Brain (organoid and tissue), 16 donors: ENCODE measurements at places on chromosomes 5 and 9.

DNA sequence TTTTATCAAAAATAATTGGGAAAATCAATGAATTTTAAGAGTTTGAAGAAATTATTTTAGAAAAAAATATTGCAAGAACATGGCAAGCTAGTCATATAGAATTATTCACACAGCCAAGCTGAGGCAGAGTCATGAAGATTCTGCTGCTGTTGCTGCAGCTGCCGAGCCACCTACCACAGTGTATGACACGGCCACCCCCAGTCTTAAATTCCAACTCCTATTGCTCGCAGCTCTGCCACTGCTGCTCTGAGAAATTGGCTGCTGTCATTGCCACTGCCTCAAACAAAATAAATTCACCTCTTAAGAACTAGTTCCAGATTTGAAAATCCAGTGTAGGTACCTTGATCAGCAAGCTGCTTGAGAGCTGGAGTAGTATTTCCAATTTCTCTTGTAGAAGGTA is 1318.8 kb upstream of the ACO1 start:
- DNase-seq: peak; percentile 5

DNA sequence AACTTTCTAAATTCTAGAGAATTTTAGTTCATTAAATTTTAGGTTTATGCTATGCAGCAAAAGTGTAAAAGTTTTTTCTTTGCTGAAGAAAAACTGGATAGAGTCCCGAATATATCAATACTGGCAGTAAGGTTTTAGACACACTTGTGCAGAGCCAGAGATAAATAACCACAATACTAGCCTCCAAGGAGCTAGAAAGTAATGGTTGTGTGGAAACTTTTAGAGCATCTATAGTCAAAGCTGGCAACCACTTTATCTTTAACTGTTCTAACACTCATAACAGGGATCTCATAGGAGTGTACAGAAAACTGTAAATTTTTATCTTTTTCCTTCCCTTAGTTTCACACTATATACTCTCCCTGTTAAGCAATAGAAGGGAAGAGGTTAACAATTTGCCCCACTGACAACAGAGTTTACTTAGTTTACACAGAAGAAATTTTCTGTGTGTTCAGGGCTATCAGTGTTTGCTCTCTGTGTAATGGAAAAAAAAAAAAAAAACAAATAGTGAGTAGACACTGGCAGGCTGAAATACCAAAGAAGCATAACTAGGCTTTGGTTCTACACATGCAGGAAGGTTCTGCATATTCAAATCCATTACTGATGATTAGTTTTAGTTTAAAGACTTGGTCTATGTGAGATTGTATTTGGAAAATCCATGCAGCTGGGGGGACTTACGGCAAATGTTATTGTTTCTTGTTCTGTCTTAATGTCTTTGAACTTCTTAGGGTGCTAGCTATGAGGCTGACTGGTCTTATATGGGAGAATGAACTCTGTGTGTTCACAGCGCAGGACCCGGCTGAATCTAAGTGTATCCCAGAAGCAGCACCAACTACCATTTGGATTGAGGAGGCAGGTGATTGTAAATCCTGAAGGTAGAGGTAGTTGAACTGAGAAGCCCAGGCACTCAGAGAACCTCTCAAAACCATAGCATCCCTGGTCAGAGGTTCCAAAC is 187.6 kb downstream of the PCSK1 start:
- DNase-seq: no peak

DNA sequence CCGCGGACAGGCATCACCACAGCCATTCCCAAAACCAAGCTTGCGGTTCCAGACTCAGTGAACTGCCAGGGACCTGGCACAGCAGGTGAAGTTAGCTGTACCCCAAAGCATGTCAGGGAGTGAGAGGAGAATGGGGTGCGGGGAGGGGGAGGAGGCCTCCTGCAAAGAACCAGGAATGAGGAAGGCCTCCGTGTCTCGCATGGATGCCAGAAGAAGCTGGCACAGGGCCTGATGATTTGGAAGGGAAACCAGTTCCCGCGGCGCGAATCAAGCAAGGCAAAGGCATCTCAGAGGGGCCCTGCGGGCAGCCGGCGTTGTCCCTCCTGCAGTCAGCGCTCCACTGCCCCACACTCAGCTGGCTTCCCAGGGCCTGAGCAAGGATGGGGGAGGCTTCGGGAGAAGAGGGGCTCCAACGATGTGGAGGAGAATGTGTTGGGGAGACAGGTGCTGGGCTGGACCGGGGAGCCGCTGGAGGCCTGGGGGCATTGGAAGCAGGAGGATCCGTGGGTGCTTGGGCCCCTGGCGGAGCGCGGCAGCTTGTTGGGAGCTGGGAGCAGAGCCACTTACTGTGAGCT is 14.6 kb downstream of the SLC9A3 start:
- no peak for DNase-seq

GRCh38 chr5:166499447-166500240 is 1791.8 kb upstream of the WWC1 start:
- DNase-seq: no peak

DNA sequence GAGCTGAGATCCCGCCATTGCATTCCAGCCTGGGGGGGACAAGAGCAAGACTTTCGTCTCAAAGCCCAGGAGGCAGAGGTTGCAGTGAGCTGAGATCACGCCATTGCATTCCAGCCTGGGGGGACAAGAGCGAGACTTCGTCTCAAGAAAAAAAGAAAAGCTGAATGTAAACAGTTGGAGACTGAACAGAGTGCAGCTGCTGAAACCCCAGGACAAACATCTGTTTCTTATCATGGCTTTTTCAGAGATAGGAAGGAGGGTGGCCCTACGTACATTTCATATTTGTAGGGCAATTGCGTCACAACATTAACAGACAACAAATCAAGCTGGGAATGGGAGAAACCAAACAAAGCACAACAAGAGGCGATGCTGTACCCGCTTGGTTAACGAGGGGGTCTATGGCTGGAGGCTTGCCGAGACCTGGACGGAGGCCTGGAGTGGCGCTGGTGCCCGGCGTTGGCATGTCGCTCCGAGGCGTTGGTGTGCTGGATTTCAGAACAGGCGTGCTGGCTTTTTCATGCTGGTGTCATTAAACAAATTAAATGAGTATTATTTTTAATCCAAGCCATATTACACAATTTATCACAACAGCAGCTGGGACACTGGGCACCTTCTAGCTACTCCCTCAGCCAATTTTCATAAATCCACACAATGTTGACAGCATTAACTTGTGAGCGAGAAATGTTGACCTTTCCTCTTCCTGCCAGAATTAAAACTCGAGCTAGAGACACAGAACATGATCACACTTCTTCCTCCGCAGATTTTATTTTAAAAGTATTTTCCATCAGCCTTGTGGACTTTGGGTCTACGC is 76.1 kb downstream of the TLE1 start:
- DNase-seq: peak; percentile 78

DNA sequence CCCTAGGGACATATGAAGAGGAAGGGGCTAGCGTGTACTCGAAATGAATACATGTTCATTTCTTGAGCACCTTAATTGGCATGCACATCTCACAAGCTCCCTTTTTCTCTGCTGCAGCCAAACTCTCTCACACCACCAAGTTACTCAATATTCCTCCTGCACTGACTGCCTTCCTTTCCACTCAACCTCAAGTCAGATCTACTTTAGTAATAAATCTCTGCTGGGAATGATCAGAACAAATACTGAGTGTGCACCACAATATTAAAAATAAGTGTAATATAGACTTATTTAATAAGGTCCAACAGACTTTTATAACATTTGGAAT is 995.8 kb upstream of the WWC1 start:
- DNase-seq: peak; percentile 47

- no peak for DNase-seq
Observed at GRCh38 chr5:7395432-7395946, 449 bp upstream of the ADCY2 start.

DNA sequence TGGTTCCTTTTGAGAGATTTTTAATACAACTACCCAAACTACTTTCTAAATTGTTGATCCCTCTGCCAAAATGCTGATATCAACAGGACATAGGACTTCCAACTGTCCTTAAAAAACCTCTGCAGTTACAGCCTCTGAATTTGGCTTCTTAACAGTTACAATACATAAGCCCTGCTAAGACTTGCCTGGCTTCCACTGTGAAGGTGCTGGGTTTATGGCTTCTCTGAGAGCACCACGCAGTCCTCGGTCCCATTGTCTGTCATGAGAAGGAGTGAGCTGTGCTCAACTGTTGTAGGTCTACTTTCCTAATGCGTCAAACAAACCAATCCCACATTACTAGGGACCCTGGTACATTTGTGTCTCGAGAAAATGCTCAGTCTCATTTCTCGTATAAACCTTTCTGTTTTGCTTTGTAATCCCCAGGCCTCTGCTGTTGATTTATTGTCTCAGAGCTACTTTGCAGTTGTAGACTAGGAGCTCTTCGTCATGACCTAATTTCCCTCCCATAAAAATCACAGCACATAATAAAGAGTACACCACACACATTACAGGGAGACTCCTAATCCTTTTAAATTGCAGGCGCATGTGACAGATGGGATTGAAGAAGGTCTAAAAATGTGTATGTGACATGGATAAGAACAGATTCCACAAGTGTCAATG is 274.9 kb downstream of the NR3C1 start:
- no peak for DNase-seq

GRCh38 chr5:151692312-151692711 is 5.6 kb upstream of the SPARC start:
- no peak for DNase-seq

GRCh38 chr5:59716029-59716428 is 177.5 kb downstream of the PDE4D start:
- DNase-seq: no peak

DNA sequence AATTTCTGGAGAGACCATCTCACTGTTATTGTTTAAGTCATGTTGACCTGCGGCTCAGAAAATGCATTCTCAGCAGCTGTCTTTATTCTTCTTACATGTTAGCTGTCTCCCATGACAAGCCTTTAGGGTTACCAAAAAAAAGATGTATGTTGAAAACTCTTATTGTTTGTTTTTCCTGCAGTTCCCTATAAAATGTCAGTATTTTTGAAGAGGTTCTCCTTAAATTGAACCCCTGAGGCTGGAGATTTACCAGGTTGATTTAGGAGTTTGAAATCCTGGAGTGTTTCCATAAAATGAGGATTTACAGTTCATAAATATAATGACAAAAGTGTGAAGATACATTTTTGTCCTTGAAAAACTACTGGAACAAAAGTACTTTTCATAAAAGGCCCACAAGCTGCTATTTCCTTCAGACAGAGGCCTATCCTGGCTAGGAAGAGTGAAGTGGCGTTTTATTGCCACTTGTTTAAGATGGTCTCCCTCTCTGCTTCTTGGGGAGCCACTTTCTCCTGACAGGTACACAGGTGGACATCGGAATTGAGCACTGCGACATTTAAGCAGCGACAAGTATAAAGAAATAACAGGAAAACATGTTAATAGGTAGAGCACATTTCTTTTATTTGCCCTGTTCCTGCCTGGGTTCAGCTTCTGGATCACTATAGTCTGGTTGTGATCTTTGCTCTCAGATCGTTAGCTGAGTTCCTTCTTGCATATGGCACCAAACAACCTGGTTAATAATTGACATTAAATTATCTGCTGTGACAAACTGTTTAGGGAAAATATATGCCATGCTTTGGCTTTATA is 344.8 kb upstream of the RPS23 start:
- DNase-seq: no peak

DNA sequence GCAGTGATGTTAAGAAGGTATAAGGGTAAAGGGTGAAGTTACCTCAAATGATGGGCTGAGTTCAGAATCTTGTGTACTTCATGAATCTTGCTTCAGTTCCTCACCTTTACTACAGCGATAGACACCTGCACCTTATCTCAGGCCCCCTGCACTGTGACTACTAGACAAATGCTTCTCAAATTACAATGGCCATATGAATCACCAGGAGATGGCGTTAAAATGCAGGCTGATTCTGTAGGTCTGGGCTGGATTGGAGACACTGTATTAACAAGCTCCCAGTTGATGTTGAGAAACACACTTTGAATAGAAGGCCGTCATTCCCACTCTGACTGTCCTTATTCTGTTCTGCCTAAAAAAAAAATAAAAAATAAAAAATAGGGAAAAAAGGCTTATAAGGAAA is 29.8 kb downstream of the TARS1 start:
- DNase-seq: no peak

- no peak for DNase-seq
Observed at GRCh38 chr5:146002491-146002890, 66.1 kb downstream of the SH3RF2 start.

DNA sequence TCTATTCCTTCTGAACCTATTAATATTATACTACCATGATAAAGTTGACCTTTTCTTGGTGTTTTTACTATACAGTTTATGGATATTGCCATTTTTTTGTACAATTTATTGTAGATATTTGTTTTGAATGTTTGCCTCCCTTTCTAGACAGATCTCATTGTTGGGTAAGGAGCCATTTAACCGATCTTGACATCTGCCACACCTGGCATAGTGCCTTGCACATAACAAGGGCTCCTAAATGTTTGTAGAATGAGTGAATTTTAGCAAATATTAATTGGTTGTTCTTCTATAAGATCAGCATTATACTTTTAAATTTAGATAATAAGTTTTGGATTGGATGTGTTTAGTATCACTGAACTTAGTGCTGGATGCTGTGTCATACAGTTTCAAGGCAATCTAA is 175.3 kb downstream of the GDNF start:
- no peak for DNase-seq

- DNase-seq: no peak
Observed at GRCh38 chr9:126453156-126453963, 126.7 kb downstream of the MVB12B start.

DNA sequence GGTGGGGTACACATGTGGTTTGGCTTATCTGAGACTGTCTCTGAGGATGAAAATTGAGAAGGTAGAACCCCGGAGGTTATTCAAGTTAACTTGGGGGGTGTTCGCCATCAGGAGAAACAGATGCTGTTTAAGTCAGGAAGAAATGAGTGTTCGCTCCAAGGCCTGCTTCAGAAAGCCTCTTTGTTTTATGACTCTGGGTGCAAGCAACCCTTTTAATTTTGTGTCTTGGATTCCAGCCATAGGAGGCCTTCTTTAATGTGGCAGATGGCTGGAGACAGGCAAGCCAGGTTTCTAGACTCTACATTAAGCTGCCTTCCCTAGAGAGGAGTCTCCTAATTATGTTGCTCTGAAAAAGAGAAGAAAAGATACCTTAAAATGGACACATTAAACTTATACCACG is 4.2 kb upstream of the SMAD5 start:
- DNase-seq: peak; percentile 69

DNA sequence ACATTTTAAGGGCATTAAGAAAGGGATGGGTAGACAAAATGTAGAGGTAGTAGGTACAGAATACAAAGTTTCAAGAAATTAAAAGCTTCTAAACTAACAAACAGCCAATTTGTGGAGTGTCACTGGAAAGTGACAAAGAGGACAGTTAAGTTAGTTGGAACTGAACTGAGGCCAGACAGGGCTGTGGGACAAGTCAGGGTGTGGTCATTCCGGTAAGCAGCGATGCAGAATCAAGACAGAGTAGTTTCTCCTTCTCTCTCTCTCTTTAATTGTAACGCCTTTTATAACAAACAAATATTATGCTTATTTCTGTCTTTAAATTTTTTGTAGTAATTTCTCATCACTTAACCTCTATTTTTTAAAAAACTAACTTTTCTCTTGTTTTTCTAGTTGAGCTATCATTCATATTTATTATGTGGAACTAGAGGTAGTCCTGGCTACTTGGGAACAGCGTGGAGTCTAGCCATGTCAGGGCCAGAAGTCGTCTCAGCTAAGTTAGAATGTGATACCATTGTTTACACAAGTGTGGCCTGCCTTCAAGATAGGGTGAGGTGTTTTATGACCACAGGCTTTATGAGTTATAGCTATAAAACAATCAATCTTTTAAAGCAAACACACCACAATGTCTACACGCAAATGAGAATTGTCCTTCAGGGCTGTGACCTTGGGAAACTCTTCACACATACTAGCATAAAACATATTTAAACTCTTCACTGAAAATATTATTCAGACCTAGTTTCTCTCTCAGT is 115.3 kb upstream of the CDKN2B start:
- no peak for DNase-seq

- no peak for DNase-seq
Observed at GRCh38 chr5:154677921-154678320, 77.3 kb upstream of the LARP1 start.
